Activated CD8-positive, alpha-beta memory T cell treated with anti-CD3 and anti-CD28 coated beads for 24 hours (primary cell): ENCODE measurements at places on chromosomes 2 and 18.

DNA sequence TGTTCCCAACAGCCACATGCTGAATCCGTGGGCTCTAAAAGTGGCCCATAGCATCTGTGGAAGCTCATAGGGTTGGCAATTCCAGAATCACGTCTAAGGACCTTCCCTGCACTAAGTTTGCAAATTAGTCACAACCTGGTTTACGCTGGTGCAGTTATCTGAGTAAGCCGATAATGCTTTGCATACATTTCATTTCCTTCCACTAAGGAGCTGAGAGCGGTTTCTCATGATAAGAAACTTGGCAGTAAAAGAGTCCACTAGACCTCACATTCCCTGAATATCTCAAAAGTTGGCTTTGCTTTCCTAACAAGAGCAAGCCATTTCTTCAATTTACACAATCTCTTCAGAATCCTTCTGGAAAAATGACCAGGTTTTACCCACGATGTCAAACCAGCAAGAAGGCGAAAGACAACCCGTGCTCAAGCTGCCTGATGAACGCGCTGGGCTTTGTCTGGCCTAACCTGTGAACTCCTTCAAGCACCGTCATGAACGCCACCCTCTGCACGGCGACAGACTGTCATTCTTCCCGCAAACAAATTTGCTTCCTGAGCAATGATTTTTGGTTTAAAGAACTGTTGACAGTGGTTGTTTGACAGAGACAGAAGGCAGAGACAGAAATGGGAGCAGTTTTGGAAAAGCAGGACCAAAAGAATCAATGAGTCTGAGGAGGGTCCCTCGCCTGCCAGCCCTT lies 73.0 kb upstream of the COPS8 start:
- no peak for DNase-seq

- DNase-seq = no peak
These were observed 6.8 kb downstream of the AGPS start for GRCh38 chr2:177399376-177399775.

DNA sequence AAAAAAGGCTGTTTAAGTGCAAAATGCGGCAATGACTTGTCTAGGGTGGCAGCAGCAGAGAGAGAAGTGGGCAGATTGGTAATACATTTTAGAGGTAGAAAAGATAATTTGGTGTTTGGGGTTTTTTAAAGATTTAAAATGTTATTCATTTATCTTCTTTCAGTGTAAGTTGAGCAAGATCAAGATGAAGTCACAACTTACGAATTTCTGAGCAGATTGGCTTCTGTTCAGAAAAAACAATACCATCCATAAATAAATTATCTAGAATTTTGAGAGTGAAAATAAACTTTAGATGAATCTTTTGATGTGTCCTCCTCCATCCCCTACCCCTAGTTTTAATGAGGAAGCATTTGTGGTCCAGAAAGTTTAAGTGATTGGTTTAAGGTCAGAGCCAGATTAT lies 47.9 kb upstream of the FAM171B start:
- no peak for DNase-seq

GRCh38 chr2:218317303-218317630 lies 25.0 kb upstream of the TMBIM1 start:
- DNase-seq = no peak

DNA sequence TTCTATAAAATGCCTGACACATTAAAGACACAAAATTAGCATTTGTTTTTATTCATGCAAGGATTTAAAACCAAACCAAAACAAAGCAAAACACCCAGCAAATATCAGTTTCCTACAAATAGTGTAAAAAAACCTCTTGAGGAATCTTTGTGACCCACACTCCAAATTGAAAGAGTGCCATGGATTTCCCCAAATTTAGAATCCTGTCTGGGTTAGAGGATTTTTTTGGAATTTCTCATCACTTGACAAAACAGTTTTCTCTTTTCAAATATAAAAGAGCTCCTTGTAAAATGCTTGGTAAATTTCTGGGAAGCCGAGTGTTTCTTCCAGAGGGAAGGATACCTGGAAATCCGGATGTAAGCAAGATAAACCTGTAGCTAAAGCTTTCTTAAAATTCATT lies 1.7 kb upstream of the FN1 start:
- no peak for DNase-seq

- no peak for DNase-seq
These were observed 34.4 kb upstream of the NT5C1B start for GRCh38 chr2:18623782-18624181.

- no peak for DNase-seq
These were observed 94.7 kb downstream of the DOCK10 start for GRCh38 chr2:224947566-224947965.

- no peak for DNase-seq
These were observed 208.2 kb upstream of the EPHA4 start for GRCh38 chr2:221780281-221780688.

- DNase-seq = no peak
These were observed 223.2 kb upstream of the PIK3C3 start for GRCh38 chr18:41731884-41732283.

DNA sequence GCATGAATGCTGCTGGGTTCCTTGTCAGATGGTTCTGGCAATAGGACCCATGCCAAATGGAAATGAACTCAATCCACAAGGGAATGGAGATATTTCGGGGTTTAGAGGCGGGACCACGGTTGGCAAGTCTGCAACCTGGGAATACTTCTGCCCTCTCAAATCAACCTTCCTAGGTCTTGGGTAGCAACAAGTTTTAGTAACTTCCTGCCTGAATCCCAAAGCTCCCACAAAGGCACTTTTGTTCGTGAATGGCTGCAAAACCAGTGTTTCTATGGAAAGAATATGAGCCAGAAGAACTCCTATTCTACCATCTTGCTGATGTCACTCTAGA lies 790.1 kb upstream of the SLC8A1 start:
- no peak for DNase-seq
